ENCODE measurements at places on chromosomes 6 and 20.

DNA sequence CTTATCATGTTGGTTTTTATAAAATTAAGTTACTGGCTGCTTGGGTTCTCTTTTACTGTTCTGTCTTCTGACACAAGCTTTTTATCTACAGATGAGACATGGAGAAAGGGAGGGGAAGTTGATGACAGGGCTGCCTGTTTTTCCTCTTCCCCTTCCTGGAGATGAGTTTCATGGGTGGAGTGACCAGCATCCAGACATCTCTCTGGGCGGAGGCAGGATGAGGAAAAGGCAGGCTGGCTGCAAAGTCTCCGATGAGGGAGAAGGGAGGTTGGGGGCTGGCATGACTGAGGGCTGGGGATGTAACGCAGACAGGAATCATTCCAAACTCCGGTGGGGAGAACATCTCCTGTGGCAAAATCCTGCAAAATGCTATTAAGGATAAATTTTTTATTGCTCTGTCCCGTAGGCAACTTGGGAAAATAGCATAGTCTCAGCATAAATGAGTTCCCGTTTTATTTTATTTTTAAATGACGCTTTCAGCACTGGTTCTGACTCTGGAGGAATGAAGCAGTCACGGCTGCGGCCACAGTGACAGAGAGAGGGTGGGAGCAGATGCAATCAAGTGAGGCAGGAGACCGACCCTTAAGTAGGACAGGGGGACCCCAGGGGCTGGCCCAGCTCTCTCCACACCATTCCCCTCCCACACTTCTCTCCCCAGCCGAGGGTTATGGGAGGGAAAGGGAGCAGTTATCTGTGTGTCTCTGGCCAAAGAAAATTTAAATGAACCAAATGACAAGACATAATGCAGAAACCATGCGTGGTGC, 108.8 kb upstream of the PMEPA1 start:
- no peak for DNase-seq

DNA sequence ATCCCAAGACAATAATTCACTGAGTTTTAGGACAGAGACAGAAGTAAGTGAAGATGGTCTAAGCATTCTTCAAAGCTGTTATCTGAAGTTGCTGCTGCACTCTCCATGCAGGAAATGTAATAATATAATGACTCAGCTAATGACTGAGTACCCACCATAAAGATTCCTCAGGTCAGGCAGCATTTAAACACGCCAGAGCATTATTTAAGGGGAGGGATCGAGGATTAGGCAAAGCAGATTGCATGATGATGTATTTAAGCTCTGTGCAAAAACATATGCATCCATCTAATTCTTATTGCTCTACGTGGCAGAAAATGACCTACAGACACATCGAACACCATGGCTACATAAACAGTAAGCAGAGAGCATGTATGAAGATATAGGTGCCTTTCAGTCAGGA, 216.4 kb downstream of the UNC5CL start:
- DNase-seq: no peak

GRCh38 chr6:16669227-16669626, 92.0 kb downstream of the ATXN1 start:
- DNase-seq: no peak

- DNase-seq: no peak
Measured at GRCh38 chr6:112401083-112401482, 54.0 kb downstream of the RFPL4B start.

DNA sequence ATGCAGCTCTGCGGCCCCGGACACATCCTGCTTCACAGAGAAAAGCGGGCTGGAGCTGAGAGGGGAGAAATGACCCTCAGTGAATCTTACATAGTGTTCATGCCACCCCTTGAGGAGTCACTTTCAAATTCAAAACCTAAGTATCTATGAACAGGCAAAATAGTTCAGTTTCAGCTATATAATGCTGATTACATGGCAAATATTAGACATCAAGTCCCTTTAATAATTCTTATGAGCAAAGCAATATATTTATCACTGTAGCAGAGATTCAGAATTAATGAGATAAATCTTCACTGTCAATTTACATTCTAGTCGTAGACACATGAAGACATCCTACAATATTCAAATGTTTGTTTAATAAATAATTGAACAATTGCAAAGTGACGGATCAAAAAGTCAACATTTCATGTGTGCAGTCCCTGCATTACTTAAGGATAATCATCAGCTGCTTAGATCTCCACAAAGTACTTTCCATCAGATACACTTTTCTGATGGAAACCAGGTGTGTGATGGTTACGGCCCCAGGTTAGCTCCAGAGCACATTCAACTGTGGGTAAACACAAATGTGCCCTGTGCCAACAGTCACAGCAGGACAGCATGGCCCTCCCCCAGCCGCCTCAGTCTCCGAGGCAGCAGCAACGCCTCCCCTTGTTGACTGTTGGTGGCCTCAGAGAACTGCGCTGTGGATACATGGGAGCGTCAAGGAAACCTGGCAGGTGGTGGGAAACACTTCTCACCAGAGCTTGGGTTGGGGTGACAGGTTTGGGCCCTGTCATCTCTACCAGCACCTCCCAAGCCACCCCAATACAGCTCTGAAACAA, 787 bp upstream of the PRR18 start:
- peak; percentile 85 for DNase-seq

- DNase-seq: no peak
Measured at GRCh38 chr6:137829641-137830083, 37.4 kb upstream of the TNFAIP3 start.

DNA sequence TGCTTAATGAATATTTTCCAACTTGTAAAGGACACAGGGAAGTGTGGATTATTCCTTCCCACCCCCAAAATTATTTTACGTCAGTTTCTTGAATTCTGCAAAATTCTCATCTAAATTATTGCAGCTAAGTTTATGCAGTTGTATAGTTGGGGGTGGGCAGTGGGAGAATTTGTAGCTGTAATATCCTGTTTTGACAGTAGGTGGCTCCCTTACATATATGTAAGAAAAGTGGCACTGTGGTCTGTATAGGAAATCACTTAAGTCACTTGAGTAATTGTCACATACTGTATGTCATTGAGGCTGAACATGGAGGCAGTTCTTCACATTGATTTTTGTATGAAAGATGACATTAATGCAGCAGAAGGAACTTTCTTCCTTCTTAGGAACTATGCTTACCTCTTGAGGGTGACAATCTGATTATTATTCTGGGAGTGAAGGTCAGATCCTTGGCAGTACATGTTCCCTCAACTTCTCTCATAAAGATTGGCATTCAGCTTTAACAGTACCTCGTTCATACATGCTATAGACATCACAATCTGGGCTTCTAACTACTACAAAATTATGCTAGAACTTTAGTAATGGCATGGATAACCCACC, 14.6 kb upstream of the CFAP206 start:
- DNase-seq: peak; percentile 50

All from NCI-H1092 treated with DMSO at 0.1 percent for 48 hours (cell line).